ENCODE measurements at places on chromosomes 5 and 9. TPM values are rescaled to one million over a fixed set of nuclear protein-coding genes. Genes with fewer than 3 reads are reported as not detected.

Gene CYLC2
- total RNA-seq: not detected

Gene PIP5KL1
- 3.2 TPM for total RNA-seq

Gene ZCCHC10
- total RNA-seq: 31.2 TPM

DNA sequence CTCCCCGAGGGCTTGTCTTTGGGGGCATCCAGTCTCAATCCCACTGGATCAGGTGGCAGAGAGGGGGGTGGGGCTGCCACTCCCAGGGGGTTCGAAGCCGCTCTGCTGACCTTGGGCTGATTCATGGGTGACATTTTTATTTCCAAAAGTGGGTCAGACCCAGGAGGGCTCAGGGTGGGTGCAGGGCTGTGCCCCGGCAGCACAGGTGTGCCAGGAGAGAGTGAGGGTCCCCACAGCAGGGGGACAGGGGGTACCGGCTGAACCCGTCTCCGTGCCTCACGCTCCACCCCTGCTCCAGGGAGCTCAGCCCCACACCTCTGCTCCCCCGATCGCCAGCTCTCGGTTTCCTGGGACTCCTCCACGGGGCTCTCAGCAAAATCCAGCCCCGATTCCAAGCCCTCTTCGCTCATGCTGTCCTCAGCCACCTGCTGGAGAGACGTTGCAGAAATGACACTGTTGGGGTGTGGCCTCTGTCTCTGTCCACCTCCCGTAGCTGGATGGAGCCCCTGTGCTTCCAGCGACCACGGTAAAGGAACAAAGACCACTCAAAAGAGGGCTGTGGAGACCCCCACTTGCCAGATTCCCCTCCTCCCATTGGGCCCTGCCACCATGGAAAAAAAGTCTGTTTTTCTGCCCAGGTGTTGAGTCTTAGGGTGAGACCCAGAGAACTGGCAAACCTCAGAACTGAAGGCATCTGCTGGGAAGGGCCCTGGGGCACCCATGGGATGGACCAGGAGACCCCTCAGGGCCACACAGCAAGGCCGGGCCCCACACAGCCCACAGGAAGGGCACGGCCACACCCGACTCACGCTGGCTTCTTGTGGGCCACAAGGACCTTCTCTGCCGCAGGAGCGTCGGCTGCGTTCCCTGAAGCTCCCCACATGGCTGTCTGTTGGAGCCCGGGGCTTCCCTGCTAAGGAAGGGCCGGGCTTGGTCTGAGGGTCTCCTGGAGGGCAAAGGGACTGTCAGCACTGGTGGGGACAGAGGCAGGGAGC lies 10.6 kb upstream of the QSOX2 start:
- H3K4me3 ChIP-seq: no peak overlapping the region
- H3K27ac ChIP-seq: no peak overlapping the region
- no peaks in the 10 kb centered on the region for H3K36me3 ChIP-seq

- no peak overlapping the region for H3K4me3 ChIP-seq
- H3K27me3 ChIP-seq: no peaks in the 10 kb centered on the region
Measured at GRCh38 chr5:11468334-11469039, 435.8 kb downstream of the CTNND2 start.

GRCh38 chr5:178377583-178378270 lies 145.1 kb upstream of the PHYKPL start:
- H3K27ac ChIP-seq: no peak overlapping the region
- H3K4me3 ChIP-seq: no peak overlapping the region
- no peak for DNase-seq
- H3K36me3 ChIP-seq: no peaks in the 10 kb centered on the region
- no peaks in the 10 kb centered on the region for H3K4me1 ChIP-seq
- no peaks in the 10 kb centered on the region for H3K27me3 ChIP-seq
